Stimulated activated CD8-positive, alpha-beta memory T cell treated with anti-CD3 and anti-CD28 coated beads, Interleukin-4, amount 100 ng/mL, for 4 hours (primary cell): ENCODE measurements at places on chromosomes 5 and 9.

DNA sequence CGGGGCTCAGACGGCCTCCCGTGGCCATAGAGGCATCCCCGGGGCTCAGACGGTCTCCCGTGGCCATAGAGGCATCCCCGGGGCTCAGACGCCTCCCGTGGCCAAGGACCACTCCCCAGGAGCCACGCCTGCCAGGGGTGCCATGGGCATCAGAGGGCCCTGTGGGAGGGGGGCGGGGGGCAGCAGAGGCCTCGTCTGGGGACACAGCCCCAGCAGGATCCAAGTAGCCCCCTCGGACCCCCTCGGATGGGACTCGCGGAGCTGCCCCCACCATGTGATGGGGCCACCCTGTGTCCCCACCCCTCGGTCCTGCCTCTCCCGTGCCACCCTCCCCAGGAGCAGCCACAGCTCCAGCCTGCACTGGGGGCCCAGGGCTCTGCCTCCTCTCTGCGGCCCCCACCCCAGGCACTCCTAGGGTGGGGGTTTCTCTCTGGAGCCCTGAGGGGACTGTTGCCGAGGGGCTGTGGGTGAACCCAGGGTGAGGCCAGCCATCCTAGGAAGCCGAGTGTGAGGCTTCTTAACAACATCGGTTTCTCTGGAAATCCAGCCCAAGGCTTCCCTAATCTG lies 2.5 kb downstream of the ENTPD8 start:
- DNase-seq, result no peak

GRCh38 chr5:74673011-74673790 lies 11.8 kb upstream of the HEXB start:
- no peak for DNase-seq

DNA sequence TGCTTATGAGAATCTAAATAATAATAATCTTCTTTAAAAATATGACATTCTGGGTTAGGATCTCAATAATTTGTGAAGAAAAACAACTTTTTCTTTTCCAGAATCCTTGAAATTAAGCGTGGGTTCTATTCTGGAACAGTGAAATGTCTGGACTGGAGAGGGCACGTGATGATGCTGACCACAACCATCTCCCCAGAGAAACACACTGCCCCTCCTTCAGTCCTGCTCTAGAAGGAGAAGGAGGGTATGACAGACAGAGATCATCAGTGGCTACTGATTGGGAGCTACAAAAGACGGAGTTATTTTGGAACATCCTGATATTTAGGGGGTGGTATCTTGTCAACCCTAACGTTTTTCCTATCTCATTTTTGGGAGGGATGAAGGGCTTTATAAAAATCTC lies 40.2 kb downstream of the MEF2C start:
- DNase-seq, result no peak

GRCh38 chr5:9851458-9851857 lies 221.3 kb upstream of the TAS2R1 start:
- no peak for DNase-seq

- DNase-seq, result no peak
These were observed 31.4 kb upstream of the SARDH start for GRCh38 chr9:133769511-133770075.

DNA sequence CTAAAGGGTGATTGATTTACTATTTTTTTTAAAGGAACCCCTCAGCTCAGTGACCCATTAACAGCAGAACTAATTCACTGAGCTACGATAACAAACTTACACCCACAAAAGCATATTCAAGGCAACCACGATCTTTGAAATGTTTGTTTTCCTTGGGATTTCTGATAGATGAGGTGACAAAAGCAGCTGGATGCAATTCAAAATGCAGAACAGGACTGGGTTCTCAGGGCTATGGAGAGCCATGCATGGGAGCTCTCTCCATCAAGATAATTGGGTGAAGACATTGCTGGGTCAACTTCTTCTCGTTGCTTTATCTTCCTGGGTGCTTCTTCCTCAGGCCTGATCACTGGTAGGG lies 60.1 kb downstream of the PAPPA start:
- DNase-seq, result no peak

DNA sequence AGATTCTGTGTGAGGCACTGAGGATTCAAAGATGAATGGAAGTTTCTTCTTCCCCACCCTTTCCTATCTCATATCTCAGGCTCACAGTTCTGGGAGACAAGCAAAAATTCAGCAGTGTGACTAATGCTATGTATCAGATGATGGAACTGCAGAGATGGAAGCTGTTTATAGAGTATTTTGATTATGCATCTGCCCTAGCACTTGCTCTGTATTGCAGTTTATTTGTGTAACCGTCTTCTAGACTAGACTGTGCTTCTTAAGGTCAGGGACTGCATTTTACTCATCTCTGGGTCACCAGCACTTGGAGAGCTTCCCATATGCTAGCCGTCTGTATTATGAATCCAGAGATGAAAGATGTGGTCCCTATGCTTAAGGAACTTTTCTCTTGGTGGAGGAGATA lies 12.6 kb downstream of the CAVIN4 start:
- no peak for DNase-seq

DNA sequence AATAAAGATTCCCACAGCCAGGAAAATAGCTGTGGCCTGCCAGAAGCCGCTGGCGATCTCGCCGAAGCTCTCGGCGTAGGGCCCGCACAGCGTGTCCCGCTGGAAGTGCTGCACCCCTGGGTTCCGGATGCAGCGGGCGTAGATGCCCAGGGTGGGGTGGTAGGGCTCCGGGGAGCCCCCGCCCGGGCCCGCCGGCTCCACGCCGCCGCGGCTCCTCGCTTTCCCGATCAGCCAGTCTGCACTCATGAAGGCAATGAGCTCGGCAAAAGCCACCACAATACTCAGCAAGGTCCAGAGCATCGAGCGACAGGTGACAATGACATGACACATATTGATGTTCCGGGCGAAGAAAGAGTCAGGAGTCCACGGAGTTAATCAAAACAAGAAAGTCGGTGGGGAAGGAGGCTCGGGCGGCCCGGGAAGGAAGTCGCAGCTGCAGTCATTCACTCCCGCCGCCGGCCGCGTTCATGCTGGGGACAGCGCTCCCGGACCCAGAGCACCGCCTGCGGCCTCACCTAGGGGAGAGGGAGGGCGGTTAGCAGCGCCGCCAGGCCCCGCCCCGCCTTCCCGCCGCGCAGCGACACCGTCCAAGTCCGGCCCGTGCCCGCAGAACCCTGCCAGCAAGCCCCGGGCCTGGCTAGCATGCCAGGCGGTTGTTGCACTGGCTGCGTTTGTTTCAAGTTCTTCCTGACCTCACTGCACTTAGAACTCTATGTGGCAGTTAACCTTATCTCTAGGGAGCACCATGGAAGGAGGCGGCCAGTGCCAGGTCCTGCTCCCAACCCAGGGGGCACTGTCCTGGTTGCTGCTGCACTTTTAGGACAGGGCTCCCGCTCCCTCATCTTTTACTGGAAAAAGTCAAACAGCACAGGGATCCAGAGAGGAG lies 138.4 kb downstream of the LHFPL2 start:
- no peak for DNase-seq

DNA sequence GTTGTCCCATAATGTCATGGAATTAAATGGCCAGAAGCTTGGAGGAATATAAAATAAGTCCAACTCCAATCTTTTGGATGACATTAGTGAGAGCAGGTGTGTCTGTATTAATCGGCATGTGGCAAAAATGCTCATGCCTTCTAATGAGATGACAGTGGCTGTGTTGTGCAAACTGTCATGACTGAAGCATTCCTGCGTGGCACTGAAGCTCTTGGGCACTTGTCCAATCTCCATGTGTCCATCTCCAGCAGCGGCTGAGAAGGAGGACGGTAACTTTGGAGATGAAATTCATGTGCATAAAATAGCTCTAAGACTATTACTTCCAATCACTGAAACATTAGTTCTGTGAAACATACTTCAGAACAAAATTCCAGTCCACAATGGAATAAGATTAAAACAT lies 697.5 kb upstream of the GRAMD2B start:
- no peak for DNase-seq

- no peak for DNase-seq
These were observed 216.9 kb upstream of the ZNF608 start for GRCh38 chr5:124963236-124963919.

GRCh38 chr9:129284607-129285291 lies 106.7 kb upstream of the IER5L start:
- DNase-seq, result no peak

DNA sequence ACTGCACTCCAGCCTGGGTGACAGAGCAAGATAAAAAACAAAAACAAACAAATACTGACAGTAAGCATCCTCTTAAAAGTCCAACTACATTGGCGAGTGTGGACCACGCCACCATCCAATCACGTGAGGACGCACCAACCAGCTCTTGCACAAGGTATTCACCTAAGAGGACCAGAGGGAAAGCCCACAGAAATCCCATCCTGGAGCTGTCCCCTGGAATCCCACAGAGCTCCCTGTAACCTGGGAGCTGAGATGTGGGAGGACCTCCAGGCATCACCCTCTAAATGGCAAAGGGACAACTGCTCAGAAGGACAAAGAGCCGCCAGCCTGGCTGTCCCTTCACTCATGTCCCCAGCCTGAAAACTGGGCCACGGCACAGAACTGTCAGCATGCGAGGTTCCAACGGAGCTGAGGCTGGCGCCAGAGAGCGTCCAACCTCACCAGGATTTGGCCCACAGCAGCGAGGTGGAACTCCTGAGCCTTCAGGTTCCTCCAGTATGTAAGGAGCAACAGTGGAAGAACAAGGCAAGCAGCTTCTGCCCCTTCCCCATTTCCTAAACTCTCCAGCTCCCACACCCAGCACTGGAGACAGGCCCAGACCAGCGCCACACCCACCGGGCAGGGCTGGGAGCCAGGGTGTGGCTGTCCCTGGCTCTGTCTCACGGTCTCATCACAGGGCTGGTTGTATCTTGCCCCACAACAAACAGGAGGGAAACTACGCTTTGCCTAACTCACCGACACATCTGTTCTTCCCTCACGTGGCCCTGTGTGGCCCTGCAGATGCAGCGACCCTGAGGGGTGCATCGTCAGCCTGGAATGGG lies 15.2 kb downstream of the IPPK start:
- no peak for DNase-seq
